ENCODE measurements at places on chromosomes 16 and 17. TPM values are rescaled to one million over a fixed set of nuclear protein-coding genes. Genes with fewer than 3 reads are reported as not detected.
A peak's percentile ranks its signal among the peaks of the same experiment; 100 is the strongest.

C17orf78 gene
- not detected for total RNA-seq

FN3K gene
- total RNA-seq: 2.9 TPM

ALOXE3 gene
- total RNA-seq: 0.30 TPM

MEIOC gene
- total RNA-seq: 0.14 TPM

KDM6B gene
- 16.7 TPM for total RNA-seq

NUPR1 gene
- total RNA-seq: 48.0 TPM

NPIPB5 gene
- total RNA-seq: 60.6 TPM

SOX15 gene
- 0.47 TPM for total RNA-seq

SEPTIN12 gene
- total RNA-seq: not detected

CSH2 gene
- not detected for total RNA-seq

MPP2 gene
- total RNA-seq: 0.84 TPM

SLC16A11 gene
- total RNA-seq: not detected

ZP2 gene
- not detected for total RNA-seq

DNA sequence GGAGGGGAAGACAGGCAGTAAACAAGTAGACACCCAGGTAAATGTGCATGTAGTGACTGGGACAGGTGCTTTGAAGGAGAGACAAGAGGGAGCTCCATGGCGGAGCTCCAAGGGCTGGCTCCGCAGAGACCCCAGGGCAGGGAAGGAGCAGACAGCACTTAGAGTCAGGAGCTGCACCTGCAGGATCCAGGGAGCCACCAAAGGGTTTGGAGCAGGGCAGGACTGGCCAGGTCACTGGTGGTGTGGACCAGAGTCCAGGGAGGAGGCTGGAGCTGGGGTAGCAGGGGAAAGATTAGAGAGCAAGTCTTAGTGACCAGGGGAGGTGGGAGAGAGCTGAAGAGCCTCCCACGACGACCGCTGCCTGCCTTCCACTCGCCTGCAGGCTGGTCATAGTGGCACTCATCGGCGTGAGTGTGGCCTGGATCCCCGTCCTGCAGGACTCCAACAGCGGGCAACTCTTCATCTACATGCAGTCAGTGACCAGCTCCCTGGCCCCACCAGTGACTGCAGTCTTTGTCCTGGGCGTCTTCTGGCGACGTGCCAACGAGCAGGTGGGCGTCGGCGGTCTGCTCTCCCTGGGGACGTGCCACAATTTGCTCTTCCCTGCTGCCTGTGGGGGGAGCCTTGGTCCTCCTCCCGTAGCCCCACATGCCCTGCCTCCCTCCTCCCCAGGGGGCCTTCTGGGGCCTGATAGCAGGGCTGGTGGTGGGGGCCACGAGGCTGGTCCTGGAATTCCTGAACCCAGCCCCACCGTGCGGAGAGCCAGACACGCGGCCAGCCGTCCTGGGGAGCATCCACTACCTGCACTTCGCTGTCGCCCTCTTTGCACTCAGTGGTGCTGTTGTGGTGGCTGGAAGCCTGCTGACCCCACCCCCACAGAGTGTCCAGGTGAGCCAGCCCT is 14.7 kb upstream of the FAM83G start:
- no peak for DNase-seq

GRCh38 chr17:63961355-63962212 is 11.1 kb downstream of the SCN4A start:
- peak; percentile 8 for DNase-seq

- DNase-seq: no peak
Observed at GRCh38 chr16:87306516-87306915, 10.7 kb downstream of the C16orf95 start.

GRCh38 chr16:77885571-77886295 is 97.4 kb downstream of the VAT1L start:
- no peak for DNase-seq

GRCh38 chr17:27414271-27414670 is 42.0 kb upstream of the KSR1 start:
- DNase-seq: no peak

DNA sequence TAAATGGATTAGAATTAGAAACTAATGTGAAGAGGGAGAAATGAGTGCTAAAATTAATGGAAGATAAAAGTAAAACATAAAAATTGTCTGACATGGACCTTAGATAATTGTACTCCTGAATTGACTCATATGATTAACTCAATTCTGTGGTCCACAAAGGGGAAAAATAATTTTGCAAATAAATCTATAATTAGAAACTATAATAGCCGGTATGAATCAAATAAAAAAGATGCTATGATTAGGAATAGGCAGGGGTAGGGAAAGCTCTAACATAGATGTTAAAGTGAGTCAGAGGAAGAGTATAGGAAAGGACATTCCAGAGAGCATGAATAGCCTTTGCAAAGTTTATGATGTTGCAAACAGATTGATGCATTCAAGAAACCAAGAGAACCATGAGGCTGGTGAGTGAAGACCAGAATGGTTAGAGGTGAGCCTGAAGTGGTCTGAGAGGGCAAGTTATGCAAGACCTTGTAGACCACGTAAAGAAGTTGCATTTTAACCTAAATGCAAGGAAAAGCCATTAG is 262.1 kb upstream of the CA10 start:
- no peak for DNase-seq

DNA sequence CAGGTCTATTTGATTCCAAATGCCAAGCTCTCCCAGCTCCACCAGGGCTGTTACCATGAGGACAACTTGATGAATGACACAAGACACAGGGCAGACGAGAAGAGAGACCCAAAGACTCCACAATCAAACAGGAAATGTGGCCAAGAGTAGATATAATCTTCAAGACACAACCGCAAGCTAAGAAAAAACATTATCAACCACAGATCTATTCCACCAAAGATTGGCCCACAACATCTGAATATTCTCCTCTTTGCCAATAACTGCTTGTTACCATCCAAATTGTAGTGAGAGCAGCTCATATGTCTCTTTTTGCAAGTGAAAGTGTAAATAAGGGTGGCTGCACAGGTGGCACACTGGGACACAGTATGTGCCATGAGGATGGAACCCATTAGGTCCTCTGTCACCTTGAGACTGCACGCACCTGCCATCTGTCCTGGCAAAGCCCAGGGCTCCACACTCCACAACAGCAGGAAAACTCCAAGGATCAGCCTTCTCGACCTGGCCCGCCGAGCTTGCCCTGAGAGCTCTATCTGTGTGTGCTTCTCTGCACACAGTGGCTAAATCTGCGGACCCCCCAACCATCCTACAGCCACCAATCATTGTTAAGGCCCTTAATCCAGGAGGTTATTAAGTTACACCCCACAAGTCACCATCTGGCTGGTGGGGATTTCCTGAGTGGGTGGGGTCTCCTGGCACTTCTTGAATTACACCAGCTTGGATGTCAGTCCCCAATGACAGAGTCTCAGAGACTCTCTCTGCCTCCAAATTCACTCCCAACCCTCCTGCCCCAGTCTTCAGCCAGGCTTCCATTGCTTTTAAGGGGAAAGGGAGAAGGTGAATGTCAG is 50.5 kb downstream of the DYNLRB2 start:
- no peak for DNase-seq

Data from HFFc6 (cell line).